ENCODE measurements at places on chromosomes 13 and 19.

GRCh38 chr19:1082165-1082927 lies 12.8 kb downstream of the POLR2E start:
- DNase-seq = peak; percentile 98

GRCh38 chr13:85512421-85512820 lies 286.8 kb downstream of the SLITRK6 start:
- peak; percentile 11 for DNase-seq

DNA sequence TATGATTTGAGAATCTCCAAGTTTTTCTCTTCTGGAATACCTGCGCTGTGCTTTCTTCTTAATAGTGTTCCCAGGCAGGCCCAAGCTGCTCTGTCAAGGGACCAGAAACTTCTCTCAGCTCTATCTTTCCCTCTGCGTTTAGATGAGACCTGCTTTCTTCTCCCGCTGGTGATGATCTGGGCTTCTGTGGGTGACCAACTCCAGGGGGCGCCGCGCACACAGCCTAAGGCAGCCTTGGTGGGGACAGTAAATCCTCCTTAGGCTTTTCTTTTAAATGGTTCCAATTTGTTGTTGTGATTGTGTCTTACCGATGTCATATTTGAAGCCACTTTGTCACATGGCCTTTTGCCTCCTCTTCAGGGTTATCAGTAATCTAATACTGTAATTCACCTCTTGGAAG lies 439.4 kb upstream of the KLF12 start:
- DNase-seq = no peak

- no peak for DNase-seq
Measured at GRCh38 chr13:95188128-95188527, 113.1 kb downstream of the ABCC4 start.

- DNase-seq = no peak
Measured at GRCh38 chr19:50496189-50497021, 14.6 kb downstream of the JOSD2 start.

GRCh38 chr19:38543807-38544568 lies 73.8 kb downstream of the MAP4K1 start:
- peak; percentile 83 for DNase-seq

GRCh38 chr13:107365466-107366215 lies 797.7 kb upstream of the ARGLU1 start:
- peak; percentile 10 for DNase-seq

- DNase-seq = no peak
Measured at GRCh38 chr13:113748862-113749451, 10.1 kb upstream of the TMEM255B start.

DNA sequence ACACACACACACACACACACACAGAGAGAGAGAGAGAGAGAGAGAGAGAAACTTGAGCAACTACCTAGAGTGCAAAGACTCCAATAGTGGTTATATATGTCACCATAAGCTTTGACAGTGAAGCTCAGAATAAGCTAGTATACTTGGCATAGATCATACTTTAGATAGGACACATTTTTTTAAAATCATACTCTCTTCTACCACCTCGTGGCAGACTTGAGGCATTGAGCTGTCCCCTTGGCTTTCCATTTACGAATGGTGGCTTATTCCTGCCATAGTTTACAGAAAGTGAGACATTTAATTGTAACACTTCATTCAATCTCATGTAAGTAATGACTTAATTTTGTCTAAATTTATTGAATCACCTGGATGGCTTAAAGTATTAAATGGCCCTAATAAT lies 108.2 kb downstream of the EDNRB start:
- DNase-seq = peak; percentile 10

DNA sequence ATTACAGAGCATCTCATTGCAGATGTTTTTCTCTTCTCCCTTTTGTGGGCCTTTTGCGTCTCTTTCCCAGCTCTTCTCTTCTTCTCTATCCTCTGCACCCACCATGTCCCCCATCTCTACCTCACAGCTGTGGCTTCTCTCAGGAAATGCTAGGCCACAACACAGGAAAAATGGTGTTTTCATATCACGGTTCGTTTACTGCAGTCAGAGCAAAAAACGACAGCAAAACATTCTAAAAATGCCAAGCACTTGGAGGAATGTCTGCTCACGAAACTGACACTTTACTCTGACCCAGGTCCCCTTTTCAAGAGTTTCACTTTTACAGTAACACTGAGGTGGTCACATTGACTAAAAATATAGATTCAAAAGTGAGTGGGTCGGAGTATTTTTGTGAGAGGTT lies 152.2 kb downstream of the DCT start:
- no peak for DNase-seq

DNA sequence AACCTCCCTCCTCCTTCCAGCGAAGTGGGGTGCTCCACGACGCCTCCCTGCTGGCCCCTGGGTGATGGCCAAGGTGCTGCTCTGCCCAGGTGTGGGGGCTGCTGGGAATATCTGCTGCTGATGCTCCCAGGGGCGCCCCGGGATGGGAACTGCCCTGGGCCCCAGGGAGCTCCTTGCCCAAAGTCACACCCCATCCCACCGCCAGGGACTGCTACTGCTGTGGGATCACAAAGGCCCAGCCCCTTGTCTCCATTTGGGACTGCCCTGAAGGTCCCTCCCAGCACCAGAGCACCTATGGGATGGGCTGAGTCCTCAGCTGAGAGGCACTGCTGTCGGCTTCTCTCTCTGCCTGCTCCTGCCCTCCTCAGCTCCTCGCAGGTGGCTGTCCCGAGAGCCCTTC lies 19.0 kb downstream of the CHST8 start:
- no peak for DNase-seq

DNA sequence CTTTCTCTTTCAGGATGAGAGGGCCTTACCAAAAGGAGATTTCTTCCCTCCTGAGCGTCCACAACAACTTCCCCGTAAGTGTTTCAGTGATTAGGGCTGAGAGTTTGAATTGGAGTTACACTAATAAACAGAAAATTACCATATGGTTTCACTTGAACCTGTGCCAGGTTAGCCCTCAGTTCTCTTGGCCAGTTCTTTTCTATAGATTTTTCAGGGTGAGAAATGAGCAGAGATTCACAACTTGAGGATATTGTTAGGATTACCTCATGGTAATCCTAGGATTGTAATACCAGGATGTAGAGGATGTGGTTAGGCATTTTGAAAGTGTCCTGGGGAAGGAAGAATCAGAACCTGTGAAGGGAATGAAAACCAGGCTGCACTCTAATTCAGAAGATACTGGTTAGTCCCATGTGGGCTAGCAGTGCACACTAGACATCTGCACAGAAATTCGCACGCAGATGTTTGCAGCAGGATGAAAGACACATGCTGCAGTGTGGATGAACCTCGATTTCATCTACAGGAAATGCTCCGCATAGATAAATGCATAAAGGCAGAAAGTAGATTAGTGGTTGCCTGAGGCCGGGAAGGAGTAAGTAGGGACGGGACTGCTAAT lies 24.1 kb downstream of the HNRNPM start:
- no peak for DNase-seq

DNA sequence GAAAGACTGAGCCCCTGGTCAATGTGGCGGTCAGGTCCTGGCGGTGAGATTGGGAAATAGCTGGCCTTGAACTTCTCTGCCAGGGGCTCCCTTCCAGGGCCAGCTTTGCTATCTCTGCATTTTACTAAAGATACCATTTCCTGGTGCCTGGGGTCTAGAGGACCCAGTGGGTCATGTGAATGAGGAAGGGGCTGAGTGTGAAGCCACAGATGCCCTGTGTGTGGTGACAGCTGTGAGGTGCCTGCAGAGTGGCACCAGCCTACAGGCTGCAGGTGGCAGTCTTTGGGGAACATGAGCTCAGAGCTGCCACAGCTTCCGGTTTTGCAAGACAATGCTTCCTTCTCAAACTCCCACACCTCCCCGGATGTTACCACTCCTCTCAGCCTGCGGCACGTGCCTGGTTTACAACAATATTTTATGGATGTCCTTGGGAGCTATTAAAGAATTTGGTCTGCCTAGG lies 5.2 kb upstream of the MLNR start:
- peak; percentile 23 for DNase-seq

- no peak for DNase-seq
Measured at GRCh38 chr13:31885994-31886393, 145.6 kb upstream of the FRY start.

DNA sequence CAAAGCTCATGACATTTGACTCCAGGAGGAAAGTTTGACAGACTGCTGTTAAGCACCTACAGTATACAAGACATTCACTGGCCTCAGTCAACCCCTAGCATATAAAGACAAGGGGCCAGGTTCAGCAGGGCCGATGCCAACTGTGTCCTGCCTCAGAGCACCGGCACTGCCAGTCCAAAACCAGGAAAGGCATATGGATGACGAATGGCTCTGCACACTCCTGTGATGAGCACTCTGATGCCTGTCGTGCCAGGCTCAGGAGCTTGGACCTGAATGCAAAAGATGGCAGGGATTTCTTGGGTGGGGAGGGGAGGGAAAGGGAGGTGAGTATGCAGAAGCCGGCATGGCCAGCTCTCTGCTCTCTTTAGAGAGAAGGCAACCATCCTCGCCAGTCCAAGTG lies 38.9 kb downstream of the COL4A1 start:
- no peak for DNase-seq
